ENCODE measurements at places on chromosomes 6 and 20.

GRCh38 chr6:35977308-35977707 lies 47.1 kb downstream of the SLC26A8 start:
- DNase-seq: no peak

DNA sequence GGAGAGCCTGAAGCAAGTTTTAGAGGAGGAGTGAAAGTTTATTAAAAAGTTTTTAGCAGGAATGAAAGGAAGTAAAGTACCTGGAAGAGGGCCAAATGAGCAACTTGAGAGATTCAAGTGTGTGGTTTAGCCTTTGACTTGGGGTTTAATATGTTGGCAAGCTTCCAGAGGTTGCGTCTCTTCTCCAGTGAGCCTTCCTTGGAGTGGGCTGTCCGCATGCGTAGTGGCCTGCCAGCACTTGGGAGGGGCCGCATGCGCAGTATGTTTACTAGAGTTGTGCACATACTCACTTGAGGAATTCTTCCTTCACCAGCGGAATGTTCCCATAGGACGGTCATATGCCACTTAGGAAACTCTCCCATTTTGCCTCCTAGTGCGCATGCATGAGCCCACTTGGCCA lies 235.2 kb downstream of the ALDH8A1 start:
- no peak for DNase-seq

DNA sequence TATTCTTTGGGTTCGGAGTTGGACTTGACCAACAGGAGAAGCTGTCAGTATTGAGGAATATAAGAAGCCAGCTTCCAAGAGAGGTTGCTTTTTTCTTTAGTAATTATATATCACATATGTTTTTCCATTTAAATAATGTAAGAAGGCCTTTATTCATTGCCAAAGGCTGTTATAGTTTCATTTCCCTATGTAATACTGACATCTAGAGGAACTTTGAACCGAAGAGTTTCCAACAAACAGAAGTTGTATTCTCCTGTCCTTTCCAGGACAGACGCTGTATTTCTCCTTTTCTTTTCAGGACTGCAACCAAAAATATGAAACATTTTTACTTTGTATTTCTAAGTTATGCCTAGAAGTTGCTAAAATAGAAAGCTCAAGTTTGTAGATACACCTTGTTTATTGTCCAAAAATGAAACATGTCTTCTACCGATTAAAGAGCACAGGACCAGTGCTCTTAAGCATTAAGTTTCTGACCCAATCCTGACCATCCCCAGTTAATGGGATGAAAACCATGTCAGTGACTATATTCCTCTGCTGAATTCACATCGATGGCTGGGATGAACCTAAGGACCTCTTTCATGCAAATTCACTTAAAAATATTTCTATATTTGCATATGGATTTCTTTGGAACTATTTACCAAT lies 55.1 kb downstream of the MYLK4 start:
- peak; percentile 39 for DNase-seq

DNA sequence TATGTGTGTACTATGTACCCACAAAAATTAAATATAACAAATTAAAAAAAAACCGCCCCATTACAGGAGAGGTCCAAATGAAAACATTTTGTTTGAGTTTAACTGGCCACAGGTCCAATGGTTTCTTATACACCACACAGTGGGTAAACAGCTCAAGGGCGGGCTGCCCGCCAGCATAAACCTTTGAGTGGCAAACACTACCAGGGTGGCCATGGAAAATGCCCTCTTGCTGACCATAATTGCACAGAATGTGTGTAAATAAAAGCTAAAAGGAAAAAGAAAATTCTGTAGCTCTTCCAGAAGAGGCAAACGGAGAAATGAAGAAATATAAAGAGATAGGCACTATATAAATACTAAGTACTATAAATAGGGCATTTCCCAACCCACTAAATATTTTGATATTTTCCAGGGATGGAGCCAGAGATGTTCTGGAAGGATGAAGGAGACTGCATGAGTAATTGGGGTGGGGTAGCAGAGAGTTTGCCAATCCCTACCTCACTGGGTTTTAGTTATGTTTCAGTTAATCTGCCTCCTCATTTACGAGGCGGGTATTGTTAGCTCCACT lies 1.1 kb upstream of the CDC5L start:
- DNase-seq: no peak

DNA sequence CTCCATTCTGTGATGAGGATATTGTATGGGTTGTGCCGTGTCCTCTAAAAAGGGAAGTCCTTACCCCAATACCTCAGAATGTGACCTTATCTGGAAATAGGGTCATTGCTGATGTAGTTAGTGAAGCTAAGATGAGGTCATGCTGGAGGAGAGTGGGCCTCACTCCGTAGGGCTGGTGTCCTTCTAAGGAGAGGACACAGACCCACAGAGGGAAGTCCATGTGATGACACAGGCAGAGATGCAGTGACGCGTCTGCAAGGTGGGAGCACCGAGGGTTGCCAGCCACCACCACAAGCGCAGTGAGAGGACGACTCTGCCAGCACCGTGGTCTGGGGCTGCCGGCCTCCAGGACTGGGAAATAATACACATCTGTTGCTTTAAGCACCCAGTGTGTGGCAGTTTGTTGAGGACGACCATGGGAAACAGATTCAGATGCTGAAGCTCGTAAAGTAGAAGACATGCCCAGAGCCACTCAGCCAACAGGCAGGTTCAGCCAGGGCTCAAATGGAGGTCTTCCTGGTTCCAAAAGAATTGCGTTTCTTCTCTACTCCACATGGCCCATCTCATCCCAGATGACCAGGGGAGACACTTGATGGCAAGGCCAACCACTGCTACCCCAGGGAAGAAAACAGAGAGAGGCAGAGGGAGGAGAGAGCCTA lies 59.2 kb upstream of the DUSP22 start:
- DNase-seq: no peak

DNA sequence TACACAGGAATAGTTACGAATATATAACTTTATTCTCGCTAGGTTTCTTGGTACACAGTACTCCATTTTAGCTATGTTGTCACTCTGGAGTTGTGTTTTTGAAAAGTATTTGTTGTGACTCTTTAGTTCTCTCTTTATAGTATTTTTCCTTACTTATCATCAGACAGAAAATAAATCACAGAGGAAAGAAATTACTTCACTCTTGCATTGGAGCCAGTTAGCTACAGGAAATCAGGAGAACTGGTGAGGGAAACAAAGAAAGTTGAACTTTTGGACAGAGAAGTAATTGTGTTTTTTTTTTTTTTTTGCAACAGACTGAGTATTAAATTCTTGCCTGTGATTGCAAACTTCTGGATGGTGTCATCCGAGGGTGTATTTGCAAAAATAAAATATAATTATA lies 33.9 kb downstream of the DSE start:
- DNase-seq: no peak

- no peak for DNase-seq
These were observed 268.5 kb downstream of the TAF4 start for GRCh38 chr20:61797200-61797599.

GRCh38 chr20:38523697-38524096 lies 51.1 kb downstream of the RALGAPB start:
- no peak for DNase-seq

- DNase-seq: no peak
These were observed 387.8 kb upstream of the GJE1 start for GRCh38 chr6:141744971-141745370.

- DNase-seq: no peak
These were observed 341.2 kb downstream of the CD83 start for GRCh38 chr6:14458669-14459266.

DNA sequence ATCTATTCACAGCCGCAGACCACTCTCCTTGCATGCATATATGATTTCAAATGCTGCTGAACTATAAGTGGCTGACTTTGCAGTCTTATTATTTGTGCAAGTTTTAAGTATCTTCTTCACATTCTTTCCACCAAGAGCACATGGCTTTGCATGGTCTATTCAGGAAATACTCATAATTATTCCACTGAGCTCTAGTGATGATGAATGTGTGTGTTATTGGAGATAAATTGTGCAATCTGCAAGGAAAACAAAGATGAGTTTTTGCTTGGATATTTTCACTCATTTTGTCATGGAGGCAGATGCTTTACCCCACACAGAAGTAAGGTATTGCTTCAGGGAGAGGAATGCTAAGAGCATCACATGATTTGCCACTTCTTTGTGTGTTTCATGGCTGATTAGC lies 764.6 kb downstream of the TBC1D32 start:
- DNase-seq: no peak

GRCh38 chr6:41200901-41201763 lies at the start of gene TREML2:
TREML2 (minus strand) TSS chr6:41201149; CDS start chr6:41201008, 141 bp downstream.
- no peak for DNase-seq

GRCh38 chr6:1906609-1907008 lies 296.9 kb downstream of the FOXC1 start:
- DNase-seq: no peak

DNA sequence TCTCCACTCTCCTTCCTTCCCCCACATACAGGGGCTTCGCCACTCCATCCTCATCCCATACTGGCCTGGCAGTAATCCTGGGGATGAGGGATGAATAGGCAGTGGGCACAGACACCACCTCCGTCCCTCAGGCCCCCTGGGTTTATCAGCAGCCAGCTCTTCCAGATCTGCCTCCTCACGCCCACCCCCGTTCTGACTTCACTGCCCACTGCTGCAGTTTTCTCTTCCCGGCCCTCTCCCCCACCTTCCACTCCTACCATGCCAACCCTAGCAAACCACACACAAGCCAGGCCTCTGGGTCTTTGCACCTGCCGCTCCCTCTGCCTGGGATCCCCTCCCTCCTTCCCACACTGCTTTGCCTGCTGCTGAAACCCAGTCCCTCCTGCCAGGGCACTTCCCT lies 22.3 kb downstream of the PNPLA1 start:
- no peak for DNase-seq

DNA sequence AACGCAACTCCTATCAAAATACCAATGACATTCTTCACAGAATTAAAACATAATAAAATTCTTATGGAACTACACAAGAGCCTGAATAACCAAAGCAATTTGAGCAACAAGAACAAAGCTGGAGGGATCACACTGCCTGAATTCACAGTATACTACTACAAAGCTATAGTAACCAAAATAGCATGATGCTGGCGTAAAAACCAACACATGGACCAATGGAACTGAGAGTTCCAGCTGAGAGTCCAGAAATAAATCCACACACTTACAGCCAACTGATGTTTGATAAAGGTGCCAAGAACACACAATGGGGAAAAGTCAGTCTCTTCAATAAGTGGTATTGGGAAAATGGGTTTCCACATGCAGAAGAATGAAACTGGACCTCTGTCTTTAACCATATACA lies 6.9 kb downstream of the MLIP start:
- DNase-seq: no peak

GRCh38 chr20:56522311-56522710 lies 2.2 kb upstream of the FAM209A start:
- no peak for DNase-seq

DNA sequence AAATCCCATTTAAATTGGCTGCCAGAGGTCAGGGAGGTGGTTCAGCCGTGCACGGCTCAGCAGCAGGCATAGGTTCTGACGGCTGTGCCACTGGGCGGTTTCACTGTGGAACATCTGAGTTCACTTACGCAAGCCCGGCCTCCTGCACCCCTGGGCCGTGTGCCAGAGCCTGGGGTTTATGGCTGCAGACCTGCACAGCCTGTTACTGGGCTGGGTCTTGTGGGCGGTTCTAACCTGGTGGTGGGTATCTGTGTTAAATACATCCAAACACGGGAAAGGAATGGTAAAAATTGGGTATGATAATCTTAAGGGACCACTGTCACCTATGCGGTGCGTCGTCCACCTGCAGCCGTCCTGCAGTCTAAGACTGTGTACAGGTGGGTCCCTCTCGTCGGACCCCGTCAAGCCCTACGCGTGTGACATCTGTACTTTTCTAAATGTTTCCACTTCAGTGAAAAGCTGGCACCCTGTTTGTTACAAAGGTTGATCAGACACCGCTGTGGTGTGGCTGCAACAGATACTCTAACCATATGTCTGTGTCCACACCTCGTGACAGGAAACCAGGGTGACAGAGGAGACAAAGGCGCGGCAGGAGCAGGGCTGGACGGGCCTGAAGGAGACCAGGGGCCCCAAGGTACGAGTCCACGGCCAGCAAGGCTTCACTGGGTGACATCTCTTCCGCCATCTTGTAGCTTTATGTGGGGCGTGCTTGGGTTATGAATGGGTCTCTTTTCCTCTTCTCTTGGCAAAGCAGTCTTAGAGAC lies 21.5 kb downstream of the COL9A3 start:
- DNase-seq: no peak

DNA sequence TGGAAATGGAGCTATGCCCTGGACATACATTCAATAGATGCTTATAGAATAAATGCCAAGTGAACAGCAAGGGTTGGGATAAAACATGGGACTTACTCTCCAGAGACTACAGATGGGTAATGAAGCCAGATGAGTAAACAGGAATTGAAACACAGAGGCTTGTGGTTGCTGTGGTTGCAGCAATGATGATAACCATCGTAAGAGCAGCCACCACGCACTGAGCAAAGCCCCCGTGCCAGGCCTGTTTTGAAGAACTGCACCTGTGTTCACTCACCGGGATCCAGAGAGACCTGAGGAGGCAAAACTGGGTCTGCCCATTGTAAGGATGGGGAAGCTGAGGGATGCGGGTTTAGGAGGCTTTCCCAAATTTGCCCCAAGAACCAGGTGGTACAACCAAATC lies 431.1 kb upstream of the CDH4 start:
- no peak for DNase-seq

- no peak for DNase-seq
These were observed 5.5 kb downstream of the ADRM1 start for GRCh38 chr20:62308102-62308822.

All from foreskin melanocyte (primary cell).